NCI-H2081 (cell line): ENCODE measurements at places on chromosomes 4 and X.

GRCh38 chr4:16765546-16765945 is 132.9 kb downstream of the LDB2 start:
- no peak for DNase-seq

GRCh38 chrX:148893395-148893794 is 393.0 kb downstream of the AFF2 start:
- no peak for DNase-seq

- DNase-seq: no peak
These were observed 94.5 kb downstream of the AFF1 start for GRCh38 chr4:87029356-87029755.

- DNase-seq: no peak
These were observed 88.3 kb downstream of the NRK start for GRCh38 chrX:105910563-105911105.
